ENCODE measurements at places on chromosomes 3 and 15. TPM values are rescaled to one million over a fixed set of nuclear protein-coding genes. Genes with fewer than 3 reads are reported as not detected.
A peak's percentile ranks its signal among the peaks of the same experiment; 100 is the strongest.

Gene ASB14
- not detected for total RNA-seq

Gene GOLGA8T
- not detected for total RNA-seq

DNA sequence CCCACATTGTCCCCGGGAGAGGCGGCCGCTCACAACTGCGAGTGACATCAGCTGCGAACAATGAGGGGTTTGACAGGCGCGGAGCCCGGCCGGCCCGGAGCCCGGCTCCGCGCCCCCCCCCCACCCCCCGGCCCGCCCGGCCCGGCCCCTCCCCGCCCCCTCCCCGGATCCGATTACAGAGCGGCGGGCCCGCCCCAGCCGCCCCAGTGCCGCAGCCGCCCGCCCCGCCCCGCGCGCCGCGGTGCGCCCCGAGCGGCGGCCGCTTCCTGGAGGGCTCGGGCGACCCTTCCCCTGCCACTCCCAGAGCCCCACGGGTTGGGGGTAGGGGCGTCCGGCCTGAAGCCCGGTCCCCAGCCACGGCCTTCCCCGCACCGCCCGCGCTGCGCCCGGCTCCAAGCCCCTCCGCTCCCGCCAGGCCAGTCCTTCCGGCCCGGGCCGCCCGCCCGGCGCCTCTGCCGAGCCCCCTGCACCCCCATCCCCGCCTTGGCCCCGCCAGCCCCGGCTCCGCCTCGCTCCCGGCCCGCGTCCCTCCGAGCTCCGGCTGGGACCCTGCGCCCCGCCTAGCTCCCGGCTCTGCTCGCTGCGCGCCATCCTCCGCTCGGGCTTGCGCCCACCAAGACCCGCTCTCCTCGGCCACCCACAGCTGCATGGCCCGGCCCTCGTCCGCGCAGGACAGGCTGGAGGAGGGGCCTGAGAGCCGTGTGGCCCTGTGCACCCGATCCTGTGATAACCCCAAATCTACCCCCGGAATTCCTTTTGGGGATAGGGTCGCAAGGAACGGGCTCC lies at the start of gene PCBP4:
Gene PCBP4 (minus strand): TSS at position 71 of the 786 bp plus-strand sequence. CDS start 6,214 bp downstream, outside the sequence.
- no peaks in the 10 kb centered on the region for H3K27me3 ChIP-seq
- H3K4me1 ChIP-seq: peaks cover 16% of the 10 kb centered on the region
- peak within 1 kb of the TSS; percentile 81 for H3K4me3 ChIP-seq
- no peak within 1 kb of the TSS for H3K27ac ChIP-seq
- DNase-seq: peak; percentile 64

- no peak overlapping the region for H3K4me3 ChIP-seq
- no peaks in the 10 kb centered on the region for H3K36me3 ChIP-seq
- H3K4me1 ChIP-seq: no peaks in the 10 kb centered on the region
- H3K27me3 ChIP-seq: no peaks in the 10 kb centered on the region
- no peak for DNase-seq
- H3K27ac ChIP-seq: no peak overlapping the region
These were observed 890.5 kb downstream of the TUSC7 start for GRCh38 chr3:117600112-117600511.
